ENCODE measurements at places on chromosomes 4 and X.
A peak's percentile ranks its signal among the peaks of the same experiment; 100 is the strongest.

GRCh38 chrX:150148749-150149672 is 210.7 kb upstream of the EOLA2 start:
- no peak overlapping the region for H3K4me3 ChIP-seq
- H3K27ac ChIP-seq = no peak overlapping the region
- no peak for DNase-seq

DNA sequence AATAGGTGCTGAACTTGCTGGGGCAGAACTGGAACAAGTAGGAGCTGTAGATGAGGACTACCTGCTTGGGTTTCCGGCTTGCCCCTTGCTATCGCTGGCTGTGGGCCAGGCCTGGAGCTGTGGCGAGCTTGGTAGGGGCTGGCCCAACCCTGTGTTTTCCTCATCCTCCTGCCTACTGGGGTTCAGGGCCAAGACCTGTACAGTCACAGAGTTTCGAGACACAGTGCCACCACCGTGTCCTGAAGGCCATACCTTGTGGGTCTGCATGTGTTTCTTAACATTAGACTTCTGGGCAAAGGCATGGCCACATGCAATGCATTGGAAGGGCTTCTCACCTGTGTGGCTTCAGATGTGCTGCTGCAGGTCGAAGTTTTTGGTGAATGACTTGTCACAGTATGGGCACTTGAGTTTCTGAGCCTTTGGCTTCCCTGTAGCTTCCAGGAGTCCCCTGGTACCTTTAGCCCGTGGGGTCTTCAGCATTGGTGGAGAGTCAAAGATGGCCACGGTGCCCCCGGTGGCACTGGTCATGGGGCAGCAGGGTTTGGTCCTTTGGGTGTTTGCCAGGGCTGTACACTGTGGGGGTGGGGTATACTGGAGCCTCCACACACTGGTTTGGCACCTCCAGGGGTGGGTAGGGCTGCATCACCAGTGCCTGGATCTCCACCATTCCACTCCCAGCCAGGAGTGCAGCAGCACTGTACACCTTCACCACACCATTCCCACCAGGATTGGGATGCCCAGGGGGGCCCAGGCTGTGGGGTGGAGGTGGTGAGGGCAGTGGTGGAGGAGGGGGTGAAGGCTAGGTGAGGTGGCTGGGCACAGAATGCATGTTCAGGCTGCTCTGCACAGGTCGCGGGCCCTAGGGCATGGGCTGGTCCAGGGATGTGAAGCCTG is 52.1 kb downstream of the CFAP299 start:
- DNase-seq = no peak
- no peak overlapping the region for H3K27ac ChIP-seq
- no peaks in the 10 kb centered on the region for H3K4me1 ChIP-seq
- no peaks in the 10 kb centered on the region for H3K36me3 ChIP-seq
- H3K27me3 ChIP-seq = no peaks in the 10 kb centered on the region

- H3K36me3 ChIP-seq = peaks cover 2% of the 10 kb centered on the region
- no peak overlapping the region for H3K4me3 ChIP-seq
- no peak overlapping the region for H3K27ac ChIP-seq
- H3K27me3 ChIP-seq = no peaks in the 10 kb centered on the region
Measured at GRCh38 chr4:108043526-108043925, 53.8 kb downstream of the HADH start.

- no peaks in the 10 kb centered on the region for H3K27me3 ChIP-seq
- H3K36me3 ChIP-seq = no peaks in the 10 kb centered on the region
- H3K27ac ChIP-seq = no peak overlapping the region
- no peaks in the 10 kb centered on the region for H3K4me1 ChIP-seq
- DNase-seq = no peak
Measured at GRCh38 chr4:162016219-162016618, 147.6 kb downstream of the FSTL5 start.

GRCh38 chrX:134377537-134377936 is 82.4 kb upstream of the HPRT1 start:
- no peaks in the 10 kb centered on the region for H3K36me3 ChIP-seq
- no peaks in the 10 kb centered on the region for H3K4me1 ChIP-seq
- no peaks in the 10 kb centered on the region for H3K27me3 ChIP-seq
- no peak overlapping the region for H3K27ac ChIP-seq
- DNase-seq = peak; percentile 8
- H3K4me3 ChIP-seq = no peak overlapping the region

DNA sequence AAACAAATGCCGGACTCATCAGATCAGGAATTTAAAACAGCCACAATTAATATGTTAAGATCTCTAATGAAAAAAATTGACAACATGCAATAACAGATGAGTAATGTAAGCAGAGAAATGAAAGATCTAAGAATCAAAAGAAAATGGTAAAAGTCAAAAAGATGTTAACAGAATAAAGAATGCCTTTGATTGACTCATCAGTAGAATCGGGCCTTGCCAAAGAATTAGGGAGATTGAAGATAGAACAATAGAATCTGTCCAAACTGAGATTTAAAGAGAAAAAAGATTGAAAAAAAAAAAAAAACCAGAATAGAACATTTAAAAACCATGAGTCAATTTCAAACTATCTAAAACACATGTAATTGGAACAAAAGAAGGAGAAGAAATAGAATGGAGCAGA is 25.9 kb upstream of the GUCY1A1 start:
- H3K4me3 ChIP-seq = no peak overlapping the region
- no peak overlapping the region for H3K27ac ChIP-seq
- H3K4me1 ChIP-seq = no peaks in the 10 kb centered on the region
- no peaks in the 10 kb centered on the region for H3K36me3 ChIP-seq
- no peaks in the 10 kb centered on the region for H3K27me3 ChIP-seq

DNA sequence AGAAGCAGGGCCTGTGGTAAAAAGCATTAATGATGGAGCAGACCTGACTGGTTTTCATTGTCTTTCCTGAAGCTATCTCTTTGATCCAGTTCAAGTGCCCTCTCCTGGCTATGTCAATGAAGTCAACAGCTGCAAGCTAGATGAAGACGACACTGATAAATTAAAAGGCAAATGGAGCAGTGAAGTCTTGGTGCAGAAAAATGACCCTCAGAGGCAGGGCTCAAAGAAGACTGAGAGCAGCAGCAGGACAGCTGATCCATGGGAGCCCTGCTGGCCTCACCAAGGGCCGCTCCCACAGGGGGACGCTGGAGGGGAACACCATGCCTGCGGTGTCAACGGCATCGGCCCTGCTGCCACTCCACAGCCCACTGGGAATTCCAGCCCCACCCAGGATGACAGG is 96.2 kb downstream of the RELL1 start:
- DNase-seq = no peak
- no peaks in the 10 kb centered on the region for H3K4me1 ChIP-seq
- H3K4me3 ChIP-seq = no peak overlapping the region
- no peak overlapping the region for H3K27ac ChIP-seq
- no peaks in the 10 kb centered on the region for H3K36me3 ChIP-seq
- H3K27me3 ChIP-seq = no peaks in the 10 kb centered on the region

- peaks cover 4% of the 10 kb centered on the region for H3K27me3 ChIP-seq
- peak overlapping the region; percentile 31 for H3K4me3 ChIP-seq
- DNase-seq = no peak
- H3K4me1 ChIP-seq = peaks cover 6% of the 10 kb centered on the region
- no peaks in the 10 kb centered on the region for H3K36me3 ChIP-seq
Measured at GRCh38 chr4:5710065-5710960, 688 bp upstream of the EVC start.

- H3K27ac ChIP-seq = no peak overlapping the region
- DNase-seq = no peak
- H3K4me1 ChIP-seq = no peaks in the 10 kb centered on the region
- H3K27me3 ChIP-seq = no peaks in the 10 kb centered on the region
- H3K4me3 ChIP-seq = no peak overlapping the region
Measured at GRCh38 chrX:29662759-29663503, 552.4 kb upstream of the MAGEB2 start.

DNA sequence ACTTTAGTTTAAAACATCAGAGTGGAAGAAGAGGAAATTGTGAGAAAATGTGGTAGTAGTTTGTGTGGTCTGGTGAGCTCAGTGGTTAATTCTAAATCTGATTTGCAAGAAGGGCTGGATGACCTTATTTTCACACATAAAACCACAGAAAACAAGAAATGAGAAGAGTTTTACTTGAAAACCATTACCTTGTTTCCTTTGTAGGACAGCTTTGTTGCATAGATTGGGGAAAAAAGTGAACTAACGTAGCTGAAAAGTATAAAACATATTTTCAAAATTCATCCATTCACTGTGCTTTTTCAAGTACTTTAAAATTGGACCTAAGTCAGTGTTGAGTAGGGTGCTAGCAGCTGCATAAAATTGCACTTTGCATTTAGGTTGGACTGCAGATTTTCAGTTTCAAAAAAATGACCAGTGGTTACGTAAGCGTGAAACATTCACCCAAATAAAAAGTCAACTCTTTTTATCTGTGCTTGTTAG is 211.3 kb downstream of the ARHGAP10 start:
- no peak overlapping the region for H3K27ac ChIP-seq
- no peaks in the 10 kb centered on the region for H3K36me3 ChIP-seq
- no peak overlapping the region for H3K4me3 ChIP-seq
- DNase-seq = no peak
- no peaks in the 10 kb centered on the region for H3K27me3 ChIP-seq
- peaks cover 2% of the 10 kb centered on the region for H3K4me1 ChIP-seq

- no peaks in the 10 kb centered on the region for H3K36me3 ChIP-seq
- no peak for DNase-seq
- H3K27me3 ChIP-seq = no peaks in the 10 kb centered on the region
- H3K4me1 ChIP-seq = no peaks in the 10 kb centered on the region
Measured at GRCh38 chrX:22351966-22352365, 79.3 kb downstream of the CBLL2 start.

GRCh38 chr4:56653461-56654237 is 27.4 kb downstream of the HOPX start:
- no peaks in the 10 kb centered on the region for H3K36me3 ChIP-seq
- peaks cover 5% of the 10 kb centered on the region for H3K27me3 ChIP-seq
- DNase-seq = no peak
- peaks cover 13% of the 10 kb centered on the region for H3K4me1 ChIP-seq
- no peak overlapping the region for H3K4me3 ChIP-seq

GRCh38 chrX:38661103-38661441 is 99.7 kb downstream of the TSPAN7 start:
- no peak overlapping the region for H3K4me3 ChIP-seq
- H3K36me3 ChIP-seq = no peaks in the 10 kb centered on the region
- H3K27me3 ChIP-seq = no peaks in the 10 kb centered on the region
- H3K4me1 ChIP-seq = peaks cover 16% of the 10 kb centered on the region

DNA sequence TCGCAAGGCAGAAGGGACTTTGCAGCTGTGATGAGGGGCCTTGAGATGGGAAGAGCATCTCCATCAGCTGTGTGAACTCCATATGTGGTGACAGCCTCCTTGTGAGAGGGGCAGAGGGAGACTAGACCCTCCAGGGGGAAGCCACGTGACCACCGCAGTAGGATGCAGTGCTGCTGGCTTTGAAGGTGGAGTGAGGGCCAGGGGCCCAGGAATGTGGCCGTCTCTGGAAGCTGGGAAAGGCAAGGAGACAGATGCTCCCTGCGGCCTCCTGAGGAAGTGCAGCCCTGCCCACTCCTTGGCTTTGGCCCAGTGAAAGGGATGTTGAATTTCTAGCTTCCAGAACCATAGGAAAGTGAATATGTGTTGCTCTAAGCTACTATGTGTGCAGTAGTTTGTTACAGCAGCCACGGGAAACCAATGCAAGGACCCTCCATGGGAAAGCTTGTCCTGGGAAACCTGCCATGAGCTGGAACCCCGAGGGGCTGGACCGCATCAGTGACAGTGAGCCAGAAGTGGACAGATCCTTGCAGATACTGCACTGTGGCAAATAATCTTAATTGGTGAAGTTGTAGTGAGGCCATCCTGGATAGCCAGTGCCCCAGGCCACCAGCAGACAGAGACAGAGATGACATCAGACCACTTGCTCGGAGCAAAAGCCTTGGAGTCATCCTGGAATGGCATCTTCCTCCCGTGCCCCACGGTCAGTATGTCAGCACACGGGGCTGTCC is 35.4 kb upstream of the SORCS2 start:
- H3K27ac ChIP-seq = no peak overlapping the region
- H3K27me3 ChIP-seq = no peaks in the 10 kb centered on the region
- H3K4me3 ChIP-seq = no peak overlapping the region
- DNase-seq = no peak
- peaks cover 14% of the 10 kb centered on the region for H3K4me1 ChIP-seq
- no peaks in the 10 kb centered on the region for H3K36me3 ChIP-seq

DNA sequence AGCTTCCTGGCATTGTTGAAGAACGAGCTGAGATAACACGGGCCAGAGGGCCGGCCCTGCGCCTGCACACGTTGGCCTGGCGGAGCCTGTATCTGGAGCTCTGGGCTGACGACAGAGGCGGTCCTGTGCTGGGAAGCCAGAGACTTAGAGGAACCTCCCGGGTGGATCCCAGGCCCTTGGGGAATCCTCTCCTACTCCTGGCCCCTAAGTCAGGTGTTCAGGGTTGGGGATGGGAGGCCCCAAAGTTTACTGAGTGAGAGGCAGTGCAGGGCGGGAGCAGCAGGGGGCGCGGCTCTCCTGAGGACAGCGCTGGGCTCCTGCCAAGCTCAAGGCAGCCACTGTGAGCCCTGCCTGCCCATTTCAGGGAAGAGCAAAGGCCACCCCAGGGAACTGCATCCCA is 2.5 kb upstream of the HTRA3 start:
- no peaks in the 10 kb centered on the region for H3K36me3 ChIP-seq
- H3K4me3 ChIP-seq = no peak overlapping the region
- no peaks in the 10 kb centered on the region for H3K4me1 ChIP-seq
- H3K27ac ChIP-seq = no peak overlapping the region
- peaks cover 29% of the 10 kb centered on the region for H3K27me3 ChIP-seq
- peak; percentile 49 for DNase-seq

- H3K27ac ChIP-seq = no peak overlapping the region
- no peaks in the 10 kb centered on the region for H3K4me1 ChIP-seq
- no peaks in the 10 kb centered on the region for H3K27me3 ChIP-seq
- H3K36me3 ChIP-seq = no peaks in the 10 kb centered on the region
Measured at GRCh38 chrX:38109042-38109898, 102.9 kb downstream of the SYTL5 start.

GRCh38 chrX:111123606-111124179 is 27.7 kb downstream of the PAK3 start:
- H3K4me3 ChIP-seq = no peak overlapping the region
- H3K27ac ChIP-seq = no peak overlapping the region
- DNase-seq = no peak
- H3K27me3 ChIP-seq = no peaks in the 10 kb centered on the region
- no peaks in the 10 kb centered on the region for H3K4me1 ChIP-seq
- H3K36me3 ChIP-seq = no peaks in the 10 kb centered on the region

DNA sequence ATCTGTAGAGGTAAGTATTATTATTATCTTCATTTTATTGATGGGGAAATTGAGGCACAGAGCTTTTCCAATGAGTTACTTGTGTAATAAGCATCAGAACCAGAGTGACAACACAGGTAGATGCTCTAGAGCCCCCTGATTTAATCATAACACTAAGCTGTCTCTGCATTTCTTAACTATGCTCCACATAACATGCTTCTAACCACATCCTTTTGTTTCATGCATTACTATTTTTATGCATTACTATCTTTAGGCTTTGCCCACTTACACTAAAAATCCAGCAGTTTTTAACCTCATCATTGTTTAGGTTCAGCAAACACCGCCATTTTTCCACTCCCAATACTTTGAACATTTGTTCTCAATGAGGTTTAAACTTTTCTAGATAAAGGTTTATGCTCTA is 1900.8 kb upstream of the PCDH10 start:
- no peaks in the 10 kb centered on the region for H3K4me1 ChIP-seq
- H3K27me3 ChIP-seq = no peaks in the 10 kb centered on the region
- no peak overlapping the region for H3K4me3 ChIP-seq
- no peaks in the 10 kb centered on the region for H3K36me3 ChIP-seq

- peaks cover 1% of the 10 kb centered on the region for H3K4me1 ChIP-seq
- H3K36me3 ChIP-seq = no peaks in the 10 kb centered on the region
- no peak overlapping the region for H3K4me3 ChIP-seq
- H3K27me3 ChIP-seq = no peaks in the 10 kb centered on the region
- no peak overlapping the region for H3K27ac ChIP-seq
- DNase-seq = peak; percentile 79
Measured at GRCh38 chr4:142126890-142127497, 490.6 kb downstream of the IL15 start.
